ENCODE measurements at places on chromosomes 5 and 9.

DNA sequence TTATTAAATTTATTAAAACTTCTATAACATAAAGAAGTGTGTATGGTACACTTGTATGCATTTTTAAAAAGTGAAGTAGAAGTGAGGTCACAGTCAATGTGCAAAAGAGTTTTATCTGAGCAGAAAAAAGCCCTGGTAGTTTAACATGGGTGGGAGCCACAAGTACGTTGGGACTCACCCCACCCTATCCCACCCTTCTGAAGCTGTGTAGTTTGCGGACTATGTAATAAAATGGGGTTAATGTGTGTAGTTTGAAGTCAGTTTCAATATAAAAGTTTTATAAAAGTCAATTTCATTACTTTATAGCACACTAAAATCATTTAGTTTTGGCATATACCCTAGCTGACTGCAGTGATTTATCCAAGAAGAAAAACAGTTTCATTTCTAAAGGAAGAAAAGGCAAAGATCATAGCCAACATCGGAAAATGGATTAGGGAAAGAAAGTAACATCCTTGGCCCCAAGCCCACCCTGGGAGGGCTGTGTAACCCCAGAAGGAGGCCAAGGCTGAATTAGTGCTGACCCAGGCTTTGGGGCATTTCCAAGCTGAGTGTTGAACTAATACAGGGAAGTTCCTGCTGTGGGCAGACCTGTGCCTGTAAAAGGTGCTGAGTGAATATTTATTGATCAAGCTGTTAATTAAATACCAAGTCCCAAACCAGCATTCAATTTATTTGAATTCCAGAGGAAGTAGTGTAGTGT lies 398.6 kb upstream of the ADAMTSL1 start:
- no peak for DNase-seq

DNA sequence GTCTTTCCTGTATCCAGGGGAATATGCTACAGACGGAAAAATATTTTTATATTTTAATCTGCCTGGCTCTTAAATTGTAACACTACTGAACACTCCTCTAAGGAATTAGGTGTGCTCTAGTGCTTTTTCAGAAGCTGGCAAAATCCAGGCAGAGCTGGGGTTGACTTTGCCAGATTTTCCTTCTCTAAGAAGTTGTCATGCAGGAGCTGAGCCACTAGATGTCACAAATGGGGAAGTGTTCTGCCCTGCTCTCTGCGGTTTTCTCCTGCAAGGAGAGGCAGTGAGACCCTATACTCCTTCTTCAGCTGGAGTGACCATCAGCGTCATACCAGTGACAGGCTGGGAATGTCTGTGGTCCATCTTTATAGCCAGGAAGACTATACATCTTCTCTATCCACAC lies 112.5 kb downstream of the HAPLN1 start:
- DNase-seq, result no peak

- no peak for DNase-seq
Observed at GRCh38 chr5:140800816-140801493, at the start of gene PCDHA3. Gene PCDHA3, plus strand, starts transcription at chr5:140801057.

- DNase-seq, result no peak
Observed at GRCh38 chr5:143433670-143434069, 30.2 kb upstream of the NR3C1 start.

DNA sequence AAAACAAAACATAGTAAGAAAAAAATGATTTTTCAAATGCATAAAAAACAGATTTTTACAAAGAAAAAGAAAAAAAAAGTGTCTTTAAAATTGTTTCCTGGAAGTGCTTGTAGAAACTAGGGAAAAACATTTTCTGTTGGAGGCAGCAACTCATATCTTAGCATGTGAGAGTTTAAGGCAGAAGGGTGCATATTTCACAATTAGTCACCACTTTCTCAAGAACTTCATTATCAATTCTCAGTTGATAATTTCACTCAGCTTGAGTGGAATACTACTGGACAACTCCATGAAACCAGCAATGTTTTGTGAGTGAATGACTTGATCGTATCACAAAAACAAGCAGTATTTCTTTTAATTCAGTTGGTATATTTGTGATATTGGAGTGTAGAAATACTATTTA lies 508.3 kb upstream of the DAB2 start:
- DNase-seq, result no peak

DNA sequence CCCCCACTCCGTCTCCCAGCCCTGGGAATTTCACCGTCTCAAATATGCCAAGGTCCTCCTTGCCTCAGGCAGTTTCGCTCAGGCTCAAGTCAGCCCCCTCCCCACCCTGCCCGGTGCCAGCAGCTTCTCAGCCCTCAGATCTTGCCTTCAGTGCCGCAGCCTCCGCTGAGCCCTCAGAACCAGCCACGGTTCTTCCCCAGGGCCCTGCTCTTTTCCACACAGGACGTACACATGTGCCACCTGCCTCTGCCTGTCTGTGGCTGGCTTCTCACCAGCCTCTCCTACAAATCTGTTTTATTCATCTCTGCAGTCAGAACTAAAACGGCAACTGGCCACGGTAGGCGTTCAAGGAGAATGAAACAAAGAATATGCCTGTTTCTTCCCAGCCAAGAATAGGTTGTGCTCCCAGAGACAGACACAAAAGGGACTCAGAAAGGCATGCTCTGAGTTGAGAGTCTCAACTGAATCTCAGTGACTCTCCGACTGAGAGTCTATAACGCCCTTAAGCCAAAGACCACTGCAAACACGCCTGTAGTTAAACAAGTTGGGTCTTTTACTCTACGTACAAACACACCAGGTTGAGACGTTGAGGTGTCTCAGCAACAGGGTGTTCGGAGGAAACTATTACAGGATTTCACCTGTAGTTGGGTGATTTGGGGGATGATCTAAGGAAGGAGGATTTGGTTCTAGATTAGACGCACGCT lies 10.6 kb upstream of the GRIN1 start:
- no peak for DNase-seq

DNA sequence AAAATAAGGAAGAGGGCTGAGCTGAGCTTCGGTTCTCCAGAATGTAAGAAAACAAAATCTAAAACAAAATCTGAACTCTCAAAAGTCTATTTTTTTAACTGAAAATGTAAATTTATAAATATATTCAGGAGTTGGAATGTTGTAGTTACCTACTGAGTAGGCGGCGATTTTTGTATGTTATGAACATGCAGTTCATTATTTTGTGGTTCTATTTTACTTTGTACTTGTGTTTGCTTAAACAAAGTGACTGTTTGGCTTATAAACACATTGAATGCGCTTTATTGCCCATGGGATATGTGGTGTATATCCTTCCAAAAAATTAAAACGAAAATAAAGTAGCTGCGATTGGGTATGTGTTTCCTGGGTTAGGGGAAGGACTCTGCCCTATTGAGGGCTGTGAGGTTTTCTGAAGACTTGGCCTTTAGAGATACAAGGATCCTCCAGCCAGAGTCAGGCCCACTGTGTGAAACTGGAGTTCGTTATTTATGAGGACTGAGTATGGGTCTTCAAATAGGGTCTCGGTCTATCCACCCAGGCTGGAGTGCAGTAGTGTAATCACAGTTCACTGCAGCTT lies 3.8 kb downstream of the EGR1 start:
- no peak for DNase-seq

- no peak for DNase-seq
Observed at GRCh38 chr9:120175031-120175430, 404.9 kb downstream of the CDK5RAP2 start.

- no peak for DNase-seq
Observed at GRCh38 chr9:10268531-10269485, 344.0 kb downstream of the PTPRD start.

DNA sequence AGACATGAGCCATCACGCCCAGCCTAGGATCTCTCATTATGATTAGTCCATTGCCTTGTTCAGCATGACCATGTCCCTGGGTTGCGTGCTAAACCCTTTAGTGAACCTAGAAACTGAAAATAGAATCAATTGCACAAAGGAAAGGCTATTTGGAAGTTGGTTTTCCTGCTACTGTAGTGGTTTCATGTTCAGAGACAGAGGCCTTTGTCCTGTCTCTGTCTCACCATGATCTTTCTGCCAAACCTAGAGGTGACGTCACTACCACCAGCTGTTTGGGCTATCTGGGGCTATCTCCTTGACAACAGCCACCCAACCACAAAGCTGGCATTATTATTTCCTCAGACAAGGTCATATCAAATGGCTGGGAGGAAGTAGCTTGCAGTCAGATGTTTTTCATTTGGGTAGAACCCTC lies 4.0 kb upstream of the CDK5RAP2 start:
- DNase-seq, result no peak

DNA sequence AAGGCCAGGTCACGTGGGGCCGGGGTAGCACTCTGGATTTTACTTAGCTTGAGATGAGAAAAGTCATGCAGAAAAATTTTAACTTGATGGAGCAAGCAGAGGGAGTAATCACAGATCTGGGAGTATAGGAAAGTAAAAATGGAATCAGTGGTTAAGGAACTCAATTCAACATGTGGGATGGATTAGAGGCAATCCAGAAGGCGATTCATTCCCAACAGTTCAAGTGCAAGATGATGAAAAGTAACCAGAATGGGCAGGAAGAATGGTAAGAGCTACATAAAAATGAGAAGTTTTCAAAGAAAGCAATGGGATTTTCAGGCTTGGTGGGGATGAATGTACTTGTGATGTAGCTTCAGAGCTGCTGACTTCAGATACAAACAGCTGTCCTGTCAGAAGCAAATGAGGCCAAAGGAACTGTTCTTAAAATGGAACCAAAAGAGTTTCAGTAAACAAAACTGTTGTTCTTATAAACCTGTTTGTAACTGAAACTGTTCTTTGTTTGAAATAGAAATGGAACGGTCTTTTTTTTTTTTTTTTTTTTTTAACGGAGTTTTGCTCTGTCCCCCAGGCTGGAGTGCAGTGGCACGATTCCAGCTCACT lies 5.6 kb upstream of the SEC24A start:
- DNase-seq, result no peak

GRCh38 chr9:105608721-105609598 lies 51.0 kb downstream of the FKTN start:
- DNase-seq, result no peak

DNA sequence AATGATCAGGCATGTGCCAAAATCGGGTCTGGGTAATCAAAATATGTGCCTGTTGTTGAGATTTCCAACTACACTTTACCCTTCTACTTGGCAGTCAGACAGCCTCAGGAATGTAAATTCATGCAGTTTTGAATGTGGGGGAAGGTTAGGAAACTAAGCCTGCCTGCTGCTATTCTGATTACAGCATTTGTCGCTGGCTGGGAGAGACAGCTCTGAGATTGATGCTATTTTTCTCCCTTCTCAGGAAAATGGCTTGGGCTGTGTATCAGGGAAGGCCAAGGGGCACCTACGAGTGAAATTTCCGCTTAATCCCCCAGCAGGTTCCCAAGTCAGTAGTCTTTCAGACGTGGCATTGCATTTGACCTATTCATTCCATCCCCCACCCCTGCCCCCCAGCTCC lies 3.6 kb upstream of the RGS7BP start:
- no peak for DNase-seq

DNA sequence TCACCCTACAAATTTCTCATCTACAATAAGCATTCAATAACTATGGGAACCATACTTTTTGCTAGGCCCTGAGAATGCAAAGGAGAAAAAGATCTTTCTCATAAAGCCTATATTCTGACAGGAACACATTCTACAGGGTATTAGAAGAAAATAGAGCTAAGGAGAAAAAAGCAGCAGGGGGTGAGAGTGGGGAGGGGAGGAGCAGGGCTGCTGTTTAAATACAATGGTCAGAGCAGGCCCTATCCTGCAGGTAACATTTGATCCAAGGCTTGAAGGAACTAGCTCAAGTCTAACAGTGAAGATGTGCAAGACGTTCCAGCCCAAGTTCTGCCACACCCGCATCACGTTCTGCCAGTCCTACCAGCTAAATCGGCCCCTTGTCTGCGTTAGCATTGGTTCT lies 89.7 kb downstream of the ELAVL2 start:
- no peak for DNase-seq

DNA sequence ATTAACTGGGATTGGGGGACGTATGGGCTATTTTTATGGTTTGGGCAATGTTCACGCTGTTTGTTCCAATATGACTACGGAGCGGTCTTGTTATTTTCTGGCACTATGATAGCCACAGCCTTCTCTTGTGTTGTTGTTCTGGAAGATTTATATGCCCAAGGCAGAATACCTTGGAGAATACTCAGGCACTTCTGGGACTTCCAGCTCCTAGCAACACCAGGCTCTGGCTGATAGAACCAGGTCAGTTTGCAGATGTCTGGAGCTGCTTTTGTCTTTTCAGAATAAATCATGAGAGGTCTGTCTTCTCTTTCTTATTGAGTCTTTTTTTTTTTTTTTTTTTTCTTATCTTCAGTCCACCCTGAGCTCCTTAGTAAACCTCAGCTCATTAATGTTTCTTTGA lies 262.5 kb downstream of the MED10 start:
- no peak for DNase-seq

- no peak for DNase-seq
Observed at GRCh38 chr5:166505544-166505943, 1785.9 kb upstream of the WWC1 start.

- no peak for DNase-seq
Observed at GRCh38 chr9:77598991-77599390, 49.1 kb downstream of the GNA14 start.

DNA sequence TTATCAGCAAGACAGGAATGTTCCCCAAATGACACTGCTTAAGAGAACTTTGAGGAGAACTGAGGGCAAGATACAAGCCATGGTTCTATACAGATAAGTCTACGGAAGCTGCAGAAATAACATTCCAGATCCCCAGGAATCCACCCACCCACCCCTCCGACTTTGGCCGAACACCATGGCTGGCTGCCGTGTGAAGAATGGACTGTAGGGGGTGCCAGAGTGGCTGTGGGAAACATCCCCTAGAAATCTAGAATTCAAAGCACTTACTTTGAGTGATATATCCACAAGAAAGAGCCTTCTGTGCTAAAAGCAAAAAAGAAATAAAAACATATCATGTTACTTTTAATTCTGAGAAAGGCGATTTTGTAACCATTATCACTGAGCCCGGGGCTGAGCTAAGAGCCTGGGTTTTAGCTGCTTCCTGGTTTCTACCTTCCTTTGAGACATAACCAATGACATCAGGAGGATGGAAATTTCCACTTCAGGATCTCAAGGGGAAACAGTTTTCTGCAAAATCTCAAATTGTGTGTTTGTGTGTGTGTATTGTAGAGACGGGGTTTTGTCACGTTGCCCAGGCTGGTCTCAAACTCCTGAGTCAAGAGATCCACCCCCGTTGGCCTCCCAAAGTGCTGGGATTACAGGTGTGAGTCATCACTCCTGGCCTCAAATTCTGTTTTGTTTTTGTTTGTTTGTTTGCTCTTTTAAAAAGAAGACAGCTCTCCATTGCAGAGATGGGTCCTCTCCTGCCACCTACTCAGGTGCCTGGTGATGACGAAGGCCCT lies 36.4 kb downstream of the GGTA1 start:
- peak; percentile 85 for DNase-seq

GRCh38 chr5:177269232-177269895 lies 34.2 kb downstream of the RAB24 start:
- DNase-seq, result no peak
